ENCODE measurements at places on chromosomes 7 and 10.

- DNase-seq = peak; percentile 61
These were observed 68.9 kb downstream of the PHTF2 start for GRCh38 chr7:77867537-77867865.

DNA sequence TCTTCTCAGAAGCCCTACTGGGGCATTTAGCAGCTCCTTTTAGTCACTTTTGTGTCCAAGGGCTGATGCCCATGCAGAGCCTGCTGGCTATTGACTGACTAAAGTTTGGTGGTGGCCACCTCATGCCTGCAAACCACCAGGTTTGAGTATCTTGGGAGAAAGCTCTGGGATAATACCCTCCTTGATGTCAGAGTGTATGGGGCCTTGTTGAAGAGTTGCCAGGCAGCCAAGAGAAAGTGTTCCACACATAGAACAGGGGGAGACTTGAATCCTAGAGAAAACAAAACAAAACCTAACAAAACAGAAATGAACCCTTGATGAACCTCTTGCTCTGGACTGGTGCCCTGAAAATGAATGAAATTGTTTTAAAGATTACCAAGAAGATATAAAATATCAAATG is 1024.6 kb downstream of the SORCS1 start:
- DNase-seq = no peak

DNA sequence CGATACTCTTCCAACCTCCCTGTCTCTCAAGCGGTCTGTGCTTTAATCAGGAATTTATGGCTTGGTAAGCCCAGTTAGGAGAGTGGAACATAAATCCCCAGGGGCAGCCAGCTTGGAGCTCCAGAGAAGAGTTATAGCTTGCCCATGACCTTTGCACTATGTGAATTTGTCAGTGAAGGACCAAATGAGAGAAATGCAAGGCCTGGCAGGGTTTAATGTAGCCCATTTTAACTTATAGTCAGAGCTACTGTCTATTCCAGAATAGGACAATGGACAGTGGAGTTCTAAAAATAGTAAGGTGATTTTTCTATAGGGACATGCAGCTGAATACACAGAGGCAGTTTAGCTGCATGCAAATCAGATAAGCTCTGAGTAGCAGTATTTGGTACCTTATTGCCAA is 142.6 kb upstream of the CAV2 start:
- DNase-seq = peak; percentile 48

DNA sequence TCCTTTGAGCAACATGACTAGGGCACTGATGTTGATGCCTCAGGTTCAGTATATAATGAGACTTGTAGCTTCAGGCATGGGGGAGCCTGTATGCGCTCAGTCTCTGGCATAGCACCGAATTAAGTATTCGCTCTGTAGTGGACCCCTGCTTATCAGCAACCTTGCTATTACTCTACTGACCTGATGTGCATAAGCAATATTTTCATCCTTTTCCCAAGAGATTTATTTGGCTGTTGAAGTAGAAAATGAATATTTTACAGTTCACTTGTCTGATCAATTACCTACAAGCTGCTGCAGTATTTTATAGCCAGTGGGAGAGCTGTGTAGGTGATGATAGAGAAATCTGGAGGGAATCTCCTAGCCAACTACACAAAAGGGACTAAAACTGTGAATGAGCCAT is 781.6 kb upstream of the PHF14 start:
- no peak for DNase-seq

DNA sequence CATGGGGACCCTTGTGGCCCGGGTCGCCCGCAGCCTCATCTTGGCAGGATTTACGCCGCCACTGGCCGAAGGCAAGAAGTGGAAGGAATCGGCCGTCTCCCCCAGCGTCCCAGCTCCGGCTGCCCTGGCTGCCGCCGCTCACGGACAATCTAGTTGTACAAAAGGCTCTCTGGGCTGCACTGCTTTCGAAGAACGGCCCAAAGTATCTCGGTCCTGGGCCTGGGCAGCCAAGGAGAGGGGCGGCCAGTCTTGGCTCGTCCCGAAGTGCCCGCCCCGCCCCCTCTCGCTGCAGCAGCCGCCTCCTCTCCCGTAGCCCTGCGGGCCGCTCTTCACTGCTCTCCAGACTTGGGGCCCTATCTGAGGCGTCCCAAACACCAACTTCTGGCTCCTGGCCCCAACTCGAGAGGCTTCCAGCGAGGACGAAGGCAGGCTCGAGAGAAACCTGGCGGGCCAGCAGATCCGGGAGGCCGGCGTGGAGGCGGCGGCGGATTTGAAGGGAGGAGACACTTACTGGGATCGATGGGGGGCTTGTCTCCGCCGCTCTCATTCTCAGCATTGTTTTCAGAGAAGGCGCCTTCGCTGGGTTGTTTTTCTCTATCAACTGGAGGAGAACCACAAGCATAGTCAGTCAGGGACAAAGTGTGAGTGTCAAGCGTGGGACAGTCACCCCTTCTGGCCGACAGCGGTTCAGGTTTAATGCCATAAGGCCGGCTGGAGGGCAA is 809 bp downstream of the HOXA9 start:
- DNase-seq = no peak

GRCh38 chr7:128443831-128444600 is 11.7 kb upstream of the HILPDA start:
- peak; percentile 65 for DNase-seq
